CD4-positive, alpha-beta T cell treated with Interleukin-4 for 1 hour (primary cell): ENCODE measurements at places on chromosomes 6 and 20.

DNA sequence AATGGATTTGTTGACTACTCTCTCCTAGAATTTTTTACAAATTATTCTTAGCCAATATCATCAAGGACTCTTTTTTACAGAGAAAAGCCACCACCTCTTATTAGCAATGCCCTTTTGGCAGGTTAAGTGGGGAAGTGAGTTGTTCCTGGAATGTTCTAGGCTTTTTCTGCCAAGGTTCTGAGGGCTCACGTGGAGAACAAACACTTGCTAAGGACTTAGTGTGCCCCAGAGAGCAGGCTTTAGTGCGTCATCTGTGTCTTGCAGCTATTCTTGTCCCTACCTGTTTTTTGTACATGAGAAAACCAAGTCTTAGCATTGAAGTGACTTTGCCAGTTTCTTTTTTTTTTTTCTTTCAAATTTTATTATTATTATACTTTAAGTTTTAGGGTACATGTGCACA lies 33.5 kb downstream of the CFAP61 start:
- no peak for DNase-seq

DNA sequence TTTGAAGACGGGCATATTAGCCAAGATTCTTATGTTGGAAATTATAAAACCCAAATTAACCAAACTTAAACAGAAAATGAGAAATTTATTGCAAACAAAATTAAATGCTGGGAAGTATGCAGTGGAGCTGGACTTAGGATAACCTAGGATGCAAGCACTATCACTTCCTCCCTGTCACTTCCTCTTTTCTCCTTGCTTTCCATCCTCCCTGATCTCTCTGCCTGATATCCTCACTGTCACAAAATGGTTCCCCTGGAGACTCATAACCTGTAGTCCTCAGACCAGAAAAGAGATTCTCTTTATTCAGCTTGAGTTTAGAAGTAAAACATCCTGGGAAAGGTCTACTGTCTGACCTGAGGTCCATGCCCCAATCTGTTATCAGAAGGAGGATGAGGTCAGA lies 7.4 kb upstream of the KLHL32 start:
- no peak for DNase-seq

GRCh38 chr6:132798869-132799538 lies 567 bp upstream of the SLC18B1 start:
- peak; percentile 80 for DNase-seq

DNA sequence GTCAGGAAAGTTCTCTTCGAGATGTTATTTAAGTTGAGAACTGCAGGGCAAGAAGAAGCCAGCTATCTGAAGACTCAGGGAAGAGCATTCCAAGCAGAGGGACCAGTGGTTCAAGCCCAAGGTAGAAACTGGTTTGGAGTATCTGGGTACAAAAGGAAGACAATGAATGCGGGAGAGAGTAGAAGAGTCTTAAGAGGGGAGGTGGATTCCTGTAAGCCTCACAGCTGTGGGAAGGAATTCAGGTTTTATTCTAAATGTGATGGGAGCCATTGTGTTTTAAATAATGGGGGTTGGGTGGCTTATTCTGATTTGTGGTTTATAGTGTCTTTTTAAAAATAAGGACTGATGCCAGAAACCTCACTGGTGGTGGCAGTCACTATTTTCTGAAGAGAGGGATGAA lies 37.6 kb upstream of the TENT5A start:
- DNase-seq, result no peak

GRCh38 chr6:120587381-120587780 lies 746.9 kb downstream of the TBC1D32 start:
- no peak for DNase-seq

- no peak for DNase-seq
These were observed 904.1 kb upstream of the MANEA start for GRCh38 chr6:94673251-94673650.

- DNase-seq, result no peak
These were observed 13.4 kb downstream of the ZNF318 start for GRCh38 chr6:43355862-43356590.

DNA sequence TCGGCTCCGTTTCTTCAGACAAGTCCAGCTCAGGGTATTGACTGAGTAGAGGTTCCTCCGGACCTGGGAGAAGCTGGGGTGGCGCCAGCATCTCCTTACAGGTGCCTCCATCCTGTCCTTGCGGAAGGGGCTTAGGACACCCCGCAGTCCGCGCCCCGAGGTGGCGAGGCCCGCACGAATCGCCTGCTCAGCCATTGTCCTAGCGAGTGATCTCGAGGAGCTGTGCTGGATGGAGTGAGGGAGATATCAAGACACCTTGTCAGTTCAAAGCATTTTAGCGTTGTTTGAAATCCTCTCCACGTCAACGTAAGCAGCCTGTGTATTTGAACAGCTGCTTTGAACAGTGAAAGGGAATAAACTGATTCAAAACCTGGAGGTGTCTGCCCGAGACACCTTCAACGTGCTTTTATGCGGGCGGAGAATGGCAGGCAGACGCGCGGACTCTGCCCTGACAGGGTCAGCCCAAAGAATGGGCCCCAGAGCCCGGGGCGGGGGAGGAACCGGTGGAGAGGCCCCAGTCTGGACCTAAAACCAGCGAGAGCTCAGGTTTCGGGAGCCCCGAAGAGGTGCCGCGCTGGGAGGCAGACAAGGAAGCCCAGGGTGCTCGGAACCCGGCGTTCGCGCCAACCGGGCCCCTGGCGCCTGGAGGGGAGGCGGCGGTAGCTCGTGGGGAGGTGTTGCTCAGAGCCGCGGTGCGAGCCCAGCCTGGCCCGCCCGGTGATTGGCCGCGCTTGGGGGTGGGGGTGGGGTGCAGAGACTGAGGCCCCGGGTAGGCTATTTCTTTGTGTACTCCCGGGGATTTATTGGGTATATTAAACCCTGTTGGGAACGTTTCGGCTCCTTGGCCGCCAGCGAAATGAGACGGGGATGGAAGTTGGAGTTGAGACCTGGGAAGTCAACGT lies 3.1 kb upstream of the POU3F2 start:
- DNase-seq, result no peak

DNA sequence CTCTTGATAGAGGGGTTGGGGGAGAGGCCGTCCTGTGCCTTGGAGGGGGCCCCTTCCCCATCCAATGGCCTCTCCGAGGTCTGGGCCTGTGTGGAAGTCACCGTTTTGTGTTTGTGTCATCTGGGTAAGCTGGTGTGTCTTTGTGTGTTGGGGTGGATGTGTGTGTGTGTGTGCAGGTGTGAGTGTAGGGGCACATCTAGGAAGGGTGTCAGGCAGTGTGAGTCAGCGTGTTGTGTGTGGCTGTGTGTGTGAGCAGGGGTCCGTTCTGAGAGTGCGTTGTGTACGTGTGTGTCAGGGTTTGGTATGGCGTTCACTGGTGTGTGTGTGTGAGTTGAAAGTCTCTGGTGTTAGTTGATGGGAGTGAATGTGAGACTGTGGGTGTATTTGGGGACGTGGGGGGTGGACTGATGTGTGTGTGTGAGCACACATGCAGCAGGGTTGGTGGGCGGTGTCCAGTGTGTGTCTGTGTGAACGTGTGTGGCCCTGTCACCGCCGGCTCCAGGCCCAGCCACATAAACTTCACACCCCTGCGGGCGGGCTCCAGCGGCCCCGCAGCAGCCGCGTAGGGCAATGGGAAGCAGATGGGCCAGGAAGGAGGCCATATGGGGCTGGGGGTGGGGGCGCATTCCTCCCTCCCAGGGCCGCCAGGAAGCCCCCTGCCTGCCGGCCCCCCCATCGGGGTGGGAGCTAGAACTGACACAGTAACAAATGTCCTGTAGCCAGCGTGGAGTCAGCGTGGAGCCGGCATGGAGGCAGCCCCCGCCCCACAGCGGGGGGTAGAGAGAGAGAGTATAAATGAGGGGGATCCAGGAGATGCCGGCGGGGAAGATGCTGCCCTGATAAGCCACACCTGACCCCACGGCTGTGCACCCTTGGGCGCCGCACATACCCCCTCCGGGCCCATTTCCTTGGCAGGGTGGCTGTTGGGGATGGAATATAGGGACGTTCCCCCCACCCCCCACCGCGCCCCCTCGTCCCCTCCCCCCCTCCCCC lies 32.1 kb downstream of the SNAI1 start:
- no peak for DNase-seq

GRCh38 chr6:33207552-33208090 lies 679 bp upstream of the RING1 start:
- no peak for DNase-seq

DNA sequence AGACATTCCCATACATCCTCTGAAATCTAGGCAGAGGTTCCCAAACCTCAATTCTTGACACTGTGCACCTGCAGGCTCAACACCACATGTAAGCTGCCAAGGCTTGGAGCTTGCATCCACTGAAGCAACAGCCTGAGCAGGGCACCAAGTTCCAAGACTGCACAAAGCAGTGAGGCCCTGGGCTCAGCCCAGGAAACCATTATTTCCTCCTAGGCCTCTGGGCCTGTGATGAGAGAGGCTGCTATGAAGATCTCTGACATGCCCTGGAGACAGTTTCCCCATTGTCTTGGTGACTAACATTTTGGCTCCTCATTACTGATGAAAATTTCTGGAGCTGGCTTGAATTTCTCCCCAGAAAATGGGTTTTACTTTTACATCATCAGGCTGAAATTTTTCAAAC lies 107.5 kb upstream of the SAMD5 start:
- DNase-seq, result no peak

- no peak for DNase-seq
These were observed 15.5 kb downstream of the FAM83B start for GRCh38 chr6:54861905-54862616.

GRCh38 chr20:48635361-48635760 lies 192.4 kb downstream of the PREX1 start:
- DNase-seq, result no peak

GRCh38 chr6:19331089-19331488 lies 506.1 kb upstream of the ID4 start:
- no peak for DNase-seq

- no peak for DNase-seq
These were observed 27.9 kb downstream of the PLEKHG1 start for GRCh38 chr6:150627585-150628025.

DNA sequence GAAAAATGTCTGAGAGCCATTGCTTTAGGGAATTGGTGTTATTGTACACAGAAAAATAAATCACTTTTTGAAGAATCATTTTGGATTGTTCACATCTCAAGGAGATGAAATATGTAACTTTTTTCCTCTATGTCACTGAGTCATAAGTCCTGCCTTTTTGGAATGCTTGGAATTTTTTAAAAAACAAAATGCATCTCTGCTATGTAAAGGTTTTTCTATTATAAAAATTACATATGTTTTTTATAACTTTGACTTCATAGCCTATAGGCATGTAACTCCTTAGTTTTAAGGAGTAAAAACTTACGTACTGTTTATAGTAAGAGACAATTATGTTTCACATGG lies 8.7 kb downstream of the RNF144B start:
- no peak for DNase-seq

- DNase-seq, result no peak
These were observed 302.8 kb upstream of the RNF217 start for GRCh38 chr6:124659427-124659826.

GRCh38 chr20:3908667-3909066 lies 19.5 kb downstream of the PANK2 start:
- no peak for DNase-seq

DNA sequence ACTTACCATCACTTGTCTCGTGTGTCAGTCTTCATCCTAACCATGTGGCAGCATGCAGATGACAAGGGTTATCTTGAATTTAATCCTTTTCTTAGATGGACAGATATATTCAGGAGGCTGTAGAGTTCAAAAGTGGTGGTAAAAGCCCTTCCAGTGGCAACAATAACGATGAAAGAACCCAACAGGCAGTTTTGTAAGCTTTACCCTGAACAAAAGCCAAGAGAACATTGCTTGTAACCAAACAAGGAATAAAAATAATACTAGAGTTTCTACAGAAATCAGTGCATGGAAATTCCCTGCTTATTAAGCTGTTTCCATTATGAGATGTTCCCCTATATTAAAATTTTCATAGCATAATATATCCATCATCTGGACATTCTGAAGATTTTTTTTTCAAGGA lies 69.7 kb downstream of the PDE7B start:
- DNase-seq, result no peak

DNA sequence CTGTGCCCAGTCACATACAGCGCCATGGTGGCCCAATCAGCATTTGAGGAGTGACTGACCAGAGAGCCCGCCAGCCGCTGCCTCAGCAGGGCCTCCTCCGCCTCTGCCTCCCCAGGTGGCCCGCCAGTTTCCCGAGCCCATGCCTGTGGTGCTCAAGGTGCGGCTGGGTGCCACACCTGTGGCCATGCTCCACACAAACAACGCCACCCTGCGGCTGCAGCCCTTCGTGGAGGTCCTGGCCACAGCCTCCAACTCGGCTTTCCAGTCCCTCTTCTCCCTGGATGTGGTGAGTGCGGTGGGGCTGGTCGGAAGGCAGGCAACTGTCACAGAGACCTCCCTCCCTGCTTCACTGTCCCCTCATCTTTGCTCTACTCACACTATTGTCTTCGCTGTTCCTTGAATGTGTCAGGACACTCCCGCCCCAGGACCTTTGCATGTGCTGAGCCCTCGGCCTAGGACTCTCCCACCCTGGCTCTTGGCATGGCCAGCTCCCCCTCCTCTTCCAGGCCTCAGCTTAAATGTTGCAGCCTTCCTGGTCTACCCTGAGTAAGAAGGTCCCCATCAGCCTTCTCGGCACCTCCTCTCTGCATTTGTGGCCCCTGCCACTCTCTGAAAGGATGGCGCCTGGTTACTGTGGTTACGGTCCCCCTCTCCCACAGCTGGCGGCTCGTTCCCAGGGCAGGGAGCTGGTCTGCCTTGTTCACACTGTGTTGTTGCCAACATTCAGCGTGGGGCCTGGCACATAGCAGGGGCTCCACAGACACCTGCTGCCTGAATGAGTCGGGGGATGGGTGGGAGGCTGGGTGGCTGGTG lies 11.8 kb upstream of the BPIFB6 start:
- DNase-seq, result no peak

- DNase-seq, result no peak
These were observed 308.9 kb upstream of the JAG1 start for GRCh38 chr20:10982692-10983091.

GRCh38 chr6:16747232-16748024 lies 13.8 kb downstream of the ATXN1 start:
- DNase-seq, result no peak

- DNase-seq, result no peak
These were observed 37.7 kb downstream of the FOXO3 start for GRCh38 chr6:108598305-108598863.

GRCh38 chr6:137193256-137194070 lies 20.0 kb upstream of the IL22RA2 start:
- no peak for DNase-seq

GRCh38 chr6:99618649-99619408 lies 12.2 kb downstream of the PRDM13 start:
- no peak for DNase-seq

GRCh38 chr6:149884215-149884614 lies 13.7 kb downstream of the RAET1E start:
- no peak for DNase-seq
